ENCODE measurements at places on chromosomes 2 and 18. TPM values are rescaled to one million over a fixed set of nuclear protein-coding genes. Genes with fewer than 3 reads are reported as not detected.

The CCDC74B gene
- total RNA-seq = 3.8 TPM

GRCh38 chr2:218125626-218126080 is at the start of gene CXCR2:
Gene CXCR2, plus strand, starts transcription at chr2:218126028. Its CDS starts 8,774 bp downstream, at chr2:218134802.
- no peak for DNase-seq

The GBX2 gene
- not detected for total RNA-seq

DNA sequence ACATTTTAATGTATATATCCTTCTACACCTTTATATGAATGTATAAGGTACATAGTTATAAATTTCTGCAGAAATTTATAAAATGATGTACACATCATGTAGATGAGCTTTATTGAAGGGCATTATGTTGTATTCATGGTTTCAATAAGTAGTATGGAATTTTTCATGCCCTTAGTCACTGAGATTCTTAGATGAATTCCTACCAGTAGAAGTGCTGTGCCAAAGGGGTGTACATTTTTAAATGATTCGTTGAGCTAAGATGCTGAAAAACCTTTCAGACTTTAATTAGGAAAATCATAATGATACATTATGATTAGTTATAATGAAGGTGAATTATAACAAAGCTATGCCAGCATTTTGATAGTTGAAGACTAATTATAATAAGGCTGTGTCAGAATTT is 115.2 kb downstream of the ZNF236 start:
- no peak for DNase-seq

The RAB6C gene
- 0.04 TPM for total RNA-seq

The KIAA2012 gene
- not detected for total RNA-seq
